Lower lobe of right lung (tissue), 2 donors: ENCODE measurements at places on chromosomes 1 and 21.

DNA sequence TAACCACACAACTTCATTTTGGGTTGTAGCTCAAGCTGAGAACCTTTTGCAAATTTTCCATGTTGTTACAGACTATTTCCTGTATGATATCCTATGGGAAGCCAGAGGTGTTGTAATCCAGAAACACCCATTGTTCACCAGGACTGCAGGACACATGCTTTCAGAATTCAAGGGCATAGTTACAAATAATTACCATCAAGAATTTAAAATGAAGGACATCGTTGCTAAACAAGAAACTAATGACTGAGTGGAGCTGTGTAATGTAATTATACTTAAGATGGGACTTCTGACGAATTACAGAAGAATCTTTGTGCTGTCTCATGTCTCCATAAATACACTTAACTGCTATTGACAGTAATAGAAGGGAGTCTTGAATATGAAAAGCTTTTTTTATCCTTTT lies 47.6 kb upstream of the HOOK1 start:
- DNase-seq: no peak

- no peak for DNase-seq
These were observed 60.3 kb upstream of the GRHL3 start for GRCh38 chr1:24258735-24259424.

- DNase-seq: no peak
These were observed 34.0 kb downstream of the DIRAS3 start for GRCh38 chr1:68016381-68016780.

DNA sequence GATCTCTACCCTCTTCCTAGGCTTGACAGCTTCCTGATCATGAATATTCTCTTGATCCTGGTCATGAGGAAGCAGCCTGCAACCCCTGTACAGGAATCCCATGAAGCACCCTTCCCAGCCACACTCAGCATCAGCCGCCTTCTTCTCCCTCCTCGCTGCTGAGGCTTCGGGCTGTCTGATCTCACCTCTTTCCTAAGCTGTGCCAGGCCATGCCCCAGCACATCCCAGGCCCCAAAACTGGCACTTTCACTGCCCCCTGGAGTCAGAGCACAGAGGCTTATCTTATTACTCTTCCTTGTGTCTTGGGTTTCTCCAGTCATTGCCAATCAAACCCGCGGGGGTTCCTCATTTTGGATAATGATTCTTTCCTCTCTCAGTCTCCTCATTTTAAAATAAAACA lies 259.5 kb downstream of the RGS7 start:
- DNase-seq: no peak

DNA sequence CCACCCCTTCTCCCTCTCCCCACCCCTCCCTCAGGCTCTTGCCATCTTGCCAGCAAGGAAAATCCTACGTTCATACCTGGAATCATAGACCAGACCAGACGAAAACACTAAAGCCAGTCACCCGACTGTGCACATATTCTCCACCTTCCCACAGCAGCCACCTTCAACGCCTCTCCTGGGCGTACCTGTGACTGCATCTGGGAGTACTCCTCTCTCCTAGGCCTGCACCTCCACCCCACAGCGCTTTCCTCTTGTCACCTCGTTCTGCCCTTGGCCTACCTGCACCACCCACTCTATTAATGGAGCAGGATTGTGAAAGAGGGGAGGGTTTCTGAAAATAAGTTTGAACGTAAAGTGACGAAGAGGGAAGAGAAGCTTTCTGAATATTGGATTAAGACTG lies 17.8 kb downstream of the PAPPA2 start:
- DNase-seq: no peak

- no peak for DNase-seq
These were observed 18.1 kb downstream of the CCDC185 start for GRCh38 chr1:223411309-223411708.

- no peak for DNase-seq
These were observed 280.3 kb downstream of the LTN1 start for GRCh38 chr21:28712411-28712810.

GRCh38 chr1:167401260-167401873 lies 117.0 kb downstream of the CD247 start:
- DNase-seq: peak; percentile 62

DNA sequence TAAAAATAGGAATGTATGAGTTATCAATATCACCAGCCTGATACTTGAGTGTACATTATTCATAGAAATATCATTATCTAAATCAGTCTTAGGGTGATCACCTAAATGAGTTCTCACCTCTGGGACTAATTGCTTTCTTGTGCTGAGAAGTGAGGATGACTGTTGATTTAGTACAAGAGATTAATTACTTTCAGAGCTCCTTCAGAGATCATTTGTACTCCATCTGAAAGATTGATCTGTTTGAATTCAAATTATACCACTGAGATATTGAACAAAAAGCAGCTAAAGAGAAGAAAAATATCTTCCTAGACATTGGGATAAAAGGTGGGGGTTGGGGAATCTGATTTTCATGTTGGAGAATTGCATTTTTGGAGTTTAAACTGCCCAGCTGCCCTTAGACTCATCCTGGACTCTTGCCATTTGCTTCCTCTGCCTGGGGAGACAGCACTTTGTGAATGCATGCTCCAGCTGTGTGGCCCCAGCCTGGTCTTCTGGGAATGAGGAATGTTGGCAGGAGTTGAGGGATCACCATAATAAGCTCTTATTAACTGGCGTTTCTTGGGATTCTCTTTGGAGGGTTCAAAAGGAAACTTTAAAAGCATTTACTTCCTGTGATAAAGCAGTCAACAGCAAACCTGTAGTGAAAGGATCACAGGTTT lies 19.7 kb upstream of the PGBD2 start:
- no peak for DNase-seq

DNA sequence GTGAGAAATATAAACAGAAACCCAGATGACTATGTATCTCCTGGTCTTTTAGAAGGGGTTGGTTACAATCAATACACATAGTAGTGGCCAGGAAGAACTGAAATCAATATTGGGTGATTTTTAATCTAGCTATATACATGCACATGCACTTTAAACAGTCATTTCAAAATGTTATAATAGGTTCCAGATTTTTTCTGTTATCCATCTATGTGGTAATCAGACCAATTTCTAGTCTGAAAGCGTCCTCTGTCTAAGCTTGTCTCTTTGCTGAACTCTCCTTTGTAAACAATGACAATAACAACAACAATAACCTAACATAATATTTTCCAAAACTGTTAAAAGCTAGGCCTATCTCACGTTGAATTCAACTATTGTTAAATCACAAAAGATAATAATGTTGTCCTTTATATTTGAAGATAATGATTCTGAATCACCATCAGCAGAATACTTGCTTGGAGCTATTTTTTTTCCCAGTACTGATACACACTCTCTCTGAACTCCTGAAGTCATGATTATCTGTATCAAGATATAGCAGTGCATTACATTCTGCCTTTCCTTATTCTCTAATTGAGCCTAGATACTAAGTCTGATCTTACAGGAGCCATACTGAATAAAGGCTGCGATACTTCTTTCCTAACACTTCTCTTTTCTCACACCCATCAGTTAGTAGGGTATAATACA lies 496.8 kb upstream of the ZRANB2 start:
- DNase-seq: no peak

DNA sequence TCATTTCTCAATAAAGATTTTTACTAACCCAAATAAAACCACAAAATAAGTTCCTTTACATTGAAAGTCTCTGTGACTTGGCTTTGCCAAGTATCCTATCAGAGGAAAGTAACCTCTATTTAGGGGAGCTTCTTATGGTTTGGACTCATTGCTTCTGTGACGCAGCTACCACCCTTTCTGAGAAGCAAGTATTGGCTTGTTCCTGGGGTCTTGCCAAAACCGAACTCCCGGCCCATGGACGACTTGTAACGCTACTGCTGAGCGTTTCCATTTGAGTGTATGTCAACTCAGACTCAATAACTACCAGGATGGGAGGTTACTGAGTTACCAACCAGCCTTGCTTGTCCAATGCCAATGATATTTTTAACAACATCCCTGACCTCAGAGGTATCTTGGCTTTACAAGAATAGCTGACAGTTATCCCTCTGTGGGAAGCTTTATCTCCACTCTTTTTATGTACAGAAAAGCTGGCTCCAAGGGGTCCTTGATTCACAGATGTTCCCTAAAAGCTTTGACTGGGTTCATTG lies 911.9 kb downstream of the TTLL7 start:
- no peak for DNase-seq

GRCh38 chr1:21749859-21750468 lies 33.0 kb downstream of the USP48 start:
- no peak for DNase-seq

DNA sequence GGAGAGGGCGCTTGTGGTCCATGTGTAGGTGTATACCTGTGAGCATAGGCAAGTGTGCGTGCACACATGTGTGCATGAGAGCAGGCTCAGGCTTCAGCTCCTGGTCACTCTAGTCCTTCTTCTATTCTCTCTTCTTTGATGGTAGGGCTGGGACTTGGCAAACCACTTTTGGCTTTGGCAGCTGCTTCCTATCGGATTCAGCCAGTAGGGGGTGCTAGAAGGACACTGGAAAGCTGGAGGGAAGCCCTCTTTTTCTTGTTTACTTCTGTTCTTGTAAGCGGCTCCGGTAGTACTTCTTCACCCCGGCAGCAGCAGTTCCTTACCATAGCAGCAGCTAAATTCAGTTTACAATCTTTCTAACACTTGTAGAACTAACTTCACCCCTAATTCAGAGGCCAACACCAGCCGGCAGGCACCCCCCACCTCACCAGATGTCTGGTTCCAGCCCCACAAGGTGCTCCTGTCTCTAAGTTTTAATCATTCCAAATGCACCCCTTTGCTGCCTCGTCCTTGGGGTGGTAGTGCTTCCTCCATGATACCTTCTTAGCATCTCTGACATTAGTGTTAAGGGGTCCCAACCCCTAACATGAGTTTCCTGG lies 25.1 kb downstream of the NENF start:
- no peak for DNase-seq

GRCh38 chr1:226542623-226543103 lies 5.9 kb upstream of the STUM start:
- DNase-seq: peak; percentile 67

- no peak for DNase-seq
These were observed 67.5 kb upstream of the MUTYH start for GRCh38 chr1:45407629-45408287.

- no peak for DNase-seq
These were observed 35.1 kb upstream of the GRIK3 start for GRCh38 chr1:37069406-37069805.

- DNase-seq: no peak
These were observed 156.0 kb downstream of the RERE start for GRCh38 chr1:8661185-8662110.

- DNase-seq: no peak
These were observed 28.4 kb downstream of the RASAL2 start for GRCh38 chr1:178122283-178122682.

GRCh38 chr1:34695580-34695979 lies 59.3 kb upstream of the GJB5 start:
- DNase-seq: no peak

- DNase-seq: no peak
These were observed 18.4 kb downstream of the FMN2 start for GRCh38 chr1:240109920-240110636.

- peak; percentile 47 for DNase-seq
These were observed 4.9 kb upstream of the SLC44A5 start for GRCh38 chr1:75615613-75616435.

DNA sequence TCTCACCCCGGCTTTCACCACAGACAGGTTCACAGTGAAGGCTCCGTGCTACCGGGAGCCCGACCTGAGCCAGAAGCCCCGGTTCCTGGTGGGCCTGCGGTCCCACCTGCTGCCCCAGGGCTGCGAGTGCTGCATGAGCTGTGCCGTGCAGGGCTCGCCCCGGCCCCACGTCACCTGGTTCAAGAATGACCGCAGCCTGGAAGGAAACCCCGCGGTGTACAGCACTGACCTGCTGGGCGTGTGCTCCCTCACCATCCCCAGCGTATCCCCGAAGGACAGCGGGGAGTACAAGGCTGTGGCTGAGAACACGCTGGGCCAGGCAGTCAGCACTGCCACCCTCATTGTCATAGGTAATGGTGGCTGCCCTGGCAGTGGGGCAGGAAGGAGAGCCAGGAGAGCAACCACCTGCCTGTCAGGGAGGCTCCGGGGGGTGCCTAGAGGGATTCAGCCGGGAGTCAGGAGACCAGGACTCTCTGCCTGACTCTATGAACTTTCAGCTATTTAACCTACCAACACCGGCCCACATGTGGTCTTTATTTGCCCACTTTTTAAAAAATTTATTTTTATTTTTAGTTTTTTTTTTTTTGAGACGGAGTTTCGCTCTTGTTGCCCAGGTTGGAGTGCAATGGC lies 36.4 kb downstream of the IGFN1 start:
- DNase-seq: peak; percentile 30

DNA sequence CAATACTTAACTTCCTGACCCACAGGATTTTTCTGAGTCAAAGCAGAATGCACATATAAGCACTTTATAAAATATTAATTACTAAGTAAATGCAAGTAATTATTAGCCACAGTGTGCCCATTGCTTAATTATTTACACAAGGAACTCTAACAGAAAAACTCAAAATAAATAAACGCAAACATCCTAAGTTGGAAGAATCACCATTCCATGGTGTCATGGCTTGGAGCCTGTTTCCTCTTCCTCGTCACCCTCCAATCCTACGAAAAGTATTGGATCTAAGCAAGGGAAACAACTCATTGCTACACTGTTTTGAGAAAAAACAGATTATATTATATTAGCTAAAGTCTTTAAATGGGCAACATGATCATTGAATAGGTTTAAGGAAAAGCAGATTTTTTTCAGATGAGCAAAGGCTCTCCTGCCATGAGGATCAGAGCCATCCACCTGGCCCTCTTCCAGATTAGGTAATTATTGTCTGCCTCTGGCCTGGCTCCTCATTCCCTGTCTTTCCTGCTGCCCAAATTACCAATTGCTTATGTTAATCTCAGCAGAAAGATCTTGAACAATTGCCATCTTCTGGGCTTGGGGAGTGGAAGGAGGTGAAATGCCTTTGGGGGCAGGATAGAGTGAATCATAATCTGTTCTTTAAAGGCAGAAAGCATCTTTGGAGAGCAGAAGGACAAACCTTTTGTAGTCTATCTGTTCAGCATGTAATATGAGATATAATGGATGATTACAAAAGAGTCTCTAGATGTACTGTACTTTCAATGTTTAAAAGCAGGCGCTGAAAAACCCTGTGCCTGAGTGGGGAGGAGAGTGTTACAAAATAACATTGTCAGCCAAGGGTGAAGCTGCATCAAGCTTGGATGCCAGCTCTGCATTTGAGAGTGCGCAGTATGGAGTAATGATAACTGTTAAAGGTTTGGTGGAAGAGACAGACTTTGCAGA lies 121.2 kb downstream of the DUSP10 start:
- DNase-seq: no peak

DNA sequence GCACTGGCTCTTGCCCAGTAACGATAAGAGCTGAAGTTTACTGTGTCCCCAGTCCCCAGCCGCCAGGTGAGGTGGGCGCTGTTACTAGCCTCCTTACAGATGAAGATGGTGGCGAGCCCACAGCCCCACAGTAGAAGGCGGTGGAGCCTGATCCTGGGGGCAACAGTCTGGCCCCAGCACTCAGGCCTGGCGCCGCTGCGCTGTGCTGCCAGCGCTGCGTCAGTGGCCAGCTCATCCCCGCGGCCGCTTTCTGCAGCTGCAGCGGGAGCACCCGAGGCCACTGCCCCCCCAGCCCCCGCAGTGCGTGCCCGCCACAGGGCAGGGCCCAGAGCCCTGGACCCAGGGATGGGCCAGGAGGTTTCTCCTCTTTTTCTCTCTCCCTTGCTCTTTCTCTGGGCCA lies 13.3 kb downstream of the H6PD start:
- DNase-seq: no peak

GRCh38 chr1:151720554-151720953 lies 768 bp upstream of the RIIAD1 start:
- DNase-seq: no peak

GRCh38 chr1:206970446-206970845 lies at the start of gene FCAMR:
TSS of gene FCAMR (minus strand) at chr1:206970460. CDS start at chr1:206970125, 335 bp downstream.
- DNase-seq: no peak
